Panc1 (cell line): ENCODE measurements at places on chromosomes 5 and 9.

DNA sequence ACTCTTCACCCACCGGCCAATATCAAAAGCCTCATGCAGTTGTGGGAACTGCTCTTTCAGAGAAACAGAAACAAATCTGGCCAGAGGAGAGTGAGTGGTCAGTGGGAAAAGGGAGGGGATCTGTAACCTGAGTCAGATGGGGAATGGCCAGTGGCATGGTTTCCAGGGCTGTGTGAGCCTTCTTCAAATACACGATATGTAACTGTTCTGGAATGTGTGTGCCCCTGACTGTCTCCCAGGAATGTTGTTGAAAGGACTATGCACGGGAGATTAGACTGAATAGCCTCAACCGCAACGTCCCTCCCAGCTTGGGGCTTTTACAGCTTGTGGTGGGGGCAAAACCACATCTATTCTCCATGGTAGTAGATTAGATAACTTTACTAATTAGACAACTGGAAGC lies 60.8 kb downstream of the SH3TC2 start:
- H3K27me3 ChIP-seq = no peaks in the 10 kb centered on the region
- H3K27ac ChIP-seq = no peak overlapping the region
- no peaks in the 10 kb centered on the region for H3K36me3 ChIP-seq
- no peaks in the 10 kb centered on the region for H3K4me1 ChIP-seq
- H3K4me3 ChIP-seq = no peak overlapping the region
- peak; percentile 46 for DNase-seq

DNA sequence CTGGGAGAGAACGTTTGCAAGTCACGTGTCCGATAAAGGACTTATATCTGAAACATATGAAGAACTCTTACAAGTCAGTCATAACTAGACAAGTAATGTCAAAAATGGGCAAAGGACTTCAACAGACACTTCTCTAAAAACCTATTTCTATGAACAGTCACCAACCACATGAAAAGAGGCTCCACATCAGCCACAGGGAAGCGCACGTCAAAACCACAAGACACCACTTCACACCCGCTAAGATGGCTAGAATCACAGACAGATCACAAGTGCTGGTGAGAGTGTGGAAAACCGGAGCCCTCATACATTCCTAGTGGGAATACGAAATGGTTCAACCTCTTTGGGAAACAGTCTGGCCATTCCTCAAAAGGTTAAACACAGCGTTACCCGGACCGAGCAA lies 11.5 kb upstream of the CARD9 start:
- H3K4me1 ChIP-seq = no peaks in the 10 kb centered on the region
- H3K27me3 ChIP-seq = no peaks in the 10 kb centered on the region
- H3K27ac ChIP-seq = no peak overlapping the region
- DNase-seq = no peak
- no peak overlapping the region for H3K4me3 ChIP-seq
- H3K36me3 ChIP-seq = no peaks in the 10 kb centered on the region

DNA sequence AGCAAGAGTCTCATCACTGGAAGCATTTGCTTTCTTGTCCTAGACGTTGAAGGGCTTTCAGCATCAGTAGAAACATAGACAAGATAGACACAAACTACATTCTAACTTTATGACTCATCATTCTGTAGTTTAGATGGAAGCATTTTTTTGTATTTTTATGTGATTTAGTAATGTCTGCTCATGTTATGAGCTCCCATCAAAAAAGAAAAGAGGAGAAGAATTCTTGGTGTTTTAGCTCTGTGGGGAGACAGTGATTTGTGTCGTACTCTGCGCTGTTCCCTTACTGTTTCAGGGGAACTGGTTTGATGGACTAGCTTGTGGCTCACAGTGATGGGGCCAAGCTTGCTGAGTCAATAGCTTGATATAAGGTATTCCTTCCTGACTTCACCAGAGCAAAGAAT lies 159.2 kb upstream of the WWC1 start:
- no peak for DNase-seq
- no peak overlapping the region for H3K4me3 ChIP-seq
- H3K36me3 ChIP-seq = no peaks in the 10 kb centered on the region

DNA sequence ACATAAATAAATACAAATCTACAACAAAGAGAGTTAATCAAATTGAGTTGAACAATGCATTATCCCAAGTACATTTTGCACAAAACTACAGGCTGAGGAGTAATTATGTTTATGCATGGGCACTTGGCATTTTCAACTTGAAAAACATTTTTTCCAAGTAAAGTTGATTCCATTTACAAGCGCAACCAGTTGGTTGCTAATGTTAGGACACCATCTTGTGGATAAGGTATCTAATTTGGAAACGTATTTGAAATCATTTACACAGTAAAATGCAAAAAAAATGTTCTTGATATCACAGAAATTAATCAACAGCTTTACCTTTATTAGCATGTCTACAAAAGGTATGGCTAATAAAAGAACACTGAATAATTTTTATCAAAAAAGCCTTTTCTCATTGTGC lies 18.8 kb downstream of the FTMT start:
- no peaks in the 10 kb centered on the region for H3K36me3 ChIP-seq
- DNase-seq = peak; percentile 1
- H3K4me1 ChIP-seq = no peaks in the 10 kb centered on the region
- H3K4me3 ChIP-seq = no peak overlapping the region

DNA sequence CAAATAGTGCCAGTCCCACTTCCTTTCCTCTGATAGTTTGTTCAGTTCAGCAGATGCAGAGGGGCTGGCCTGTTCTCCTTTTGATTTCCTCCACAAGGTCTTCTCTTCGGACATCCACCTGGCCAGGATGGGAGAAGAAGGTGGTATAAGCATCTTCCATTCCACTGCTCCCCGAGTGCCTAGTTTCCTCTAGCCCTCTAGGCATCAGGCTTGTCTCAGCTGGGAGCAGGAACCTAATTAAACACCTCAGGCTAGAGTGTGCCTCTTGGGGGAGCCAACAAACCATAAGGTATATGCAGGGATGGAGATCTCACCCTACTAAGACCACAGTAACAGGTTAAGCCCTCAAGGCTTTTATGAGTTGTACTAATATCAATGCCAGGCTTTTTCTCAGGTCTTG lies 835 bp upstream of the DND1 start:
- H3K27ac ChIP-seq = no peak overlapping the region
- no peaks in the 10 kb centered on the region for H3K27me3 ChIP-seq
- peaks cover 11% of the 10 kb centered on the region for H3K36me3 ChIP-seq
- no peak overlapping the region for H3K4me3 ChIP-seq

DNA sequence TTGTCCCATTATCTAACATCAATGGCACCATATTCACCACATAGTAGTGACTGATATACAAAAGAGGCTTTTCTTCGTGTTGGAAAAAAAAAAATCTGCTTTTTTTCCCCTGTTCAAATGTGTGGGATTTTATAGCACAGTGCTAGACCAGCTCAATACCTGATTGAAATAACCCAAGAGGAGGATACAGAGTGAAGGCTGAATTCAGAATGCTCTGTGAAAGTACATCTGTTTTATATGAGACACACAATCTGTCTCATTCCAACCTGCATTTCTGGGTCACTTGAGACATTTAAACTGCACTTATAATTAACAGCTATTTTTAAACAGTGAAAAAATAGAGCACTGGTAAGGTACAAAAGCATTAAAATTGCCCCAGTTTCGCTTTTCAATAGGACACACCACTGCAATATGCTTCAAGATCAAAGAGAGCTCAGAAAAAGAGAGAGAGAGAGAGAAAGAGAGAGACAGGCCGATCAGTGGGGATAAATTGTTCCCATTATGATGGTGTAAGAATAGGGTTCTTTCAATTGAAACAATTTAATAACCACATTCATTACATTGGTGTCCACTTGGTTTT lies 179.3 kb downstream of the NR2F1-AS1 start:
- DNase-seq = no peak
- H3K27ac ChIP-seq = no peak overlapping the region
- no peak overlapping the region for H3K4me3 ChIP-seq
- no peaks in the 10 kb centered on the region for H3K36me3 ChIP-seq

- H3K4me3 ChIP-seq = no peak overlapping the region
- 0 out of 2 replicates have a peak, but pooled peaks cover 2% of the 10 kb centered on the region for H3K27me3 ChIP-seq
- H3K27ac ChIP-seq = no peak overlapping the region
Measured at GRCh38 chr5:108387758-108388157, 5.9 kb upstream of the FBXL17 start.

- H3K4me3 ChIP-seq = no peak overlapping the region
- DNase-seq = no peak
- no peak overlapping the region for H3K27ac ChIP-seq
- H3K27me3 ChIP-seq = no peaks in the 10 kb centered on the region
Measured at GRCh38 chr9:3008091-3008490, 164.2 kb upstream of the PUM3 start.

DNA sequence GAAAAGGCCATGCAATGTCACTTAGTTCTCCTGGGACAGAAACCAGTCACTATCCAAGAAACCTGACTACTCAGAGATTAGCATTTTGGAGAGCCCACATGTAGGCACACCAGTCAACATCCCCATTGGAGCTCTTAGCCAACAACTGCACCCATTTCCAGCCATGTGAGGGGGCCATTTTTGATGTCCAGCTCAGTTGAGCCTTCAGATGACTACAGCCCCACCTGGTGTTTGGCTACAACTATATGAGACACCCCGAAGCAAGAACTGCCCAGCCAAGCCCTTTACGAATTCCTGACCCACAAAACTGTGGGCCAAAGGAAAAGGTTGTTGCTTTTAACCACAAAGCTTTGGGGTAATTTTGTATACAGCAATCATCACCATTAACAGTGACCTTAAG lies 300.1 kb downstream of the ASTN2 start:
- no peaks in the 10 kb centered on the region for H3K4me1 ChIP-seq
- H3K36me3 ChIP-seq = no peaks in the 10 kb centered on the region
- no peaks in the 10 kb centered on the region for H3K27me3 ChIP-seq

GRCh38 chr5:123398058-123398733 lies 25.0 kb downstream of the CEP120 start:
- no peak for DNase-seq
- H3K27me3 ChIP-seq = no peaks in the 10 kb centered on the region
- H3K4me3 ChIP-seq = no peak overlapping the region
- H3K4me1 ChIP-seq = no peaks in the 10 kb centered on the region
